Activated T-cell treated with anti-CD3 and anti-CD28 coated beads for 1 hour (primary cell): ENCODE measurements at places on chromosomes 1 and 21.

DNA sequence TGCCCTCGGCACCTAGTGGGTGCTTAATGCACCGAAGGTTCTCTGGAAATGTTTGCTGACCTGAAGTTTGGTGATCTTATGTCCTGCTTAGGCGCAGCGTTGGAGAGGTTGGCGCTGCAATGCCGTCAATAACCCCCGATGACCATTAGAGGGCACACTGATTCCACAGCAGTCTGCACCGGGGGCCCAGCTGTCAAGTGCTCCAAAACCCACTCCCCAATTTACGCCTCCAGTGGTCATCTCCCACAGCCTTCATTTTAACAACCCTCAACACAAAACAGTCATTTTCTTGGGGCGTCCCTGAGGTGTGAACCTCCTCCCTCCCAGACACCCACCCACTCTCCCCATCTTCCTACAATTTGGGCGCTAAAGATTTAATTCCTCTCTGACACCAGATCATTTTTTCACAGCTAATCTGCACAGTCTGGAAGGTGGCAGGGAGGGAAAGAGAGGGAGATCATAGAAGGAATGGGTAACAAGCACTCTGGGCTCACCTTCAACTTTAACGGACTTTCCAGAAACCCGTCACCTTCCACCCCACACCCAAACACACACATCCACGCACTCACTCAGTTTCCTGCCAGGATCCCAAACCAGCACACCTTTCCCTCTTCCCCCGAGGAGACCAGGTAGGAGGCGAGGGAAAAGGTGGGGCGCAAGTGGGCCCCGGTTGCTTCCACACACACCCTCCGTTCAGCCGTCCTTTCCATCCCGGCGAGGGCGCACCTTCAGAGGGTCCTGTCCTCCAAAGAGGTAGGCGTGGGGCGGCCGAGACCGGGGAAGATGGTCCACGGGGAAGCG is 570 bp upstream of the NPR1 start:
- peak; percentile 26 for DNase-seq

- DNase-seq = no peak
Observed at GRCh38 chr1:85297538-85297854, 21.1 kb upstream of the BCL10 start.

DNA sequence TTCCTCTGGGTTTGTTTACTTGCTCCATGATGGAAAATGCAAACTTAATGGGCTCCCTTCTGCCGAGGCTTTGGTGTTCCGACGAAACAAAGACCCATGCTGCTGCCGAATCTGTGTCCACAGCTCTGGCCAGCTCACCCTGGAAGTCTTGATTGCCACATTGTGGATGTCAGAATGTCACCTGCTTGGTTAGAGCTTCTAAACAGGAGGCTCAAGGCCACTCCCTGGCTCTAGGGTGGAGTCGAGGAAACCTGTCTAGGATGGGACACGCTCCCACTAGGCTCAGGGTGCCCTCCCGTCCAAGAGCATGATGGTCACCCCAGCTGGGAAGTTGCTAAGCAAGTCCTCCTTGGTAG is 279.3 kb upstream of the VAMP3 start:
- no peak for DNase-seq

- no peak for DNase-seq
Observed at GRCh38 chr21:37748351-37748750, 167.9 kb downstream of the KCNJ6 start.

DNA sequence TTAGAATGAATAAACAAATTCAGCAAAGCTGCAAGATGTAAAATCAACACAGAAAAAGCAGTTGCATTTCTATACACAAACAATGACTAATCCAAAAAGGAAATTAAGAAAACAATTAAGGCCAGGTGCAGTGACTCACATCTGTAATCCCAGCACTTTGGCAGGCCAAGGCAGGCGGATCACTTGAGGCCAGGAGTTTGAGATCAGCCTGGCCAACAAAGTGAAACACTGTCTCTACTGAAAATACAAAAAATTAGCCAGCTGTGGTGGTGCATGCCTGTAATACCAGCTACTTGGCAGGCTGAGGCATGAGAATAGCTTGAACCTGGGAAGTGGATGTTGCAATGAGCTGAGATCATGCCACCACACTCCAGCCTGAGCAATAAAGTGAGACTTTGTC is 22.3 kb downstream of the THEM4 start:
- DNase-seq = no peak

DNA sequence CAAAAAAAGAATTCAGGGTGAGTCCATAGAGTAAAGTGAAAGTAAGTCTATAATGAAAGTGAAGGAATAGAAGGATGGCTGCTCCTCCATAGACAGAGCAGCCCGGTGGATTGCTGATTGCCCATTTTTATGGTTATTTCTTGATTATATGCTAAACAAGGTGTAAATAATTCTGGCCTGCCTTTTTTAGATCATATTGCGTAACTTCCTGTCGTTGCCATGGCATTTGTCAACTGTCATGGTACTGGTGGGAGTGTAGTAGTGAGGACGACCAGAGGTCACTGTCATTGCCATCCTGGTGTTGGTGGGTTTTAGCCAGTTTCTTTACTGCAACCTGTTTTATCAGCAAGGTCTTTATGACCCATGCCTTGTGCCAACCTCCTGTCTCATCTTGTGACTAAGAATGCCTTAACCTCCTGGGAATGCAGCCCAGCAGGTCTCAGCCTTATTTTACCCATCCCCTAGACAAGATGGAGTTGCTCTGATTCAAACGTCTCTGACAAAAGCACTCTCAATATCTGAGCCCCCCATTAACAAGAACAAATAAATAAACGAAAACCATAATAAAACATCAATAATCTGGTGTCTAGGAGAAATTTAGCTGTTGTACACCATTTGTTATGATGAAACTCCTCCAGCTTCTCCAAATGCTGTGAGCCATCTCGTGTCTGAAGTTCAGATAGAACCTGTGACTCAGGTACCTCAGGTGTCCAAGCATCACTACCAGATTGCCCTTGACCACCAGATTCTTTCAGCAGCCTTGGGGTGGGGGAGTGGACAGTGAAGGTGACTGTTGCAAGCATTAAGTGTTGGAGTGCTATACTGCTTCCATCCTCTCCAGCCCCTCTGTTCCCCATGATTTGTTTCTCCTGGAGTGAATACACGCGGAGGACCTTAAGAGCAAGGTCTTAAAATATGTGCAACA is 36.0 kb downstream of the EBNA1BP2 start:
- no peak for DNase-seq
